ENCODE measurements at places on chromosomes 6 and 20.

GRCh38 chr6:152701863-152702401 lies 4.2 kb downstream of the MYCT1 start:
- no peak for DNase-seq

GRCh38 chr6:168941036-168941435 lies 312.6 kb downstream of the THBS2 start:
- DNase-seq, result no peak

GRCh38 chr6:140784573-140784972 lies 1348.2 kb upstream of the GJE1 start:
- no peak for DNase-seq

DNA sequence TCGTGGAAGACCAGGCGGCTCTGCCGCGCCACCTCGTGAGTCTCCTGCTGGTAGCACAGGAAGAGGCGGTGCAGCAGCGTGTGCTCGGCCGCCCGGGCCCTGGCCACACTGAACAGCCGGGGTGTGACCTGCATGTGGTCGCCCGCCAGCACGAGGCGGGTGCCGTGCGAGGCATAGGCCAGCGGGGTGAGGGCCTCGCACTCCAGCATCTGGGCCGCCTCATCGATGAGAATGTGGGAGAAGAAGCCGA lies 7.0 kb downstream of the HELZ2 start:
- no peak for DNase-seq

- DNase-seq, result no peak
These were observed 79.6 kb upstream of the EPB41L1 start for GRCh38 chr20:36074983-36075382.

All from nucleus accumbens (tissue), 56 donors.